ENCODE measurements at places on chromosomes 7 and 10.
A peak's percentile ranks its signal among the peaks of the same experiment; 100 is the strongest.

GRCh38 chr10:132533571-132534260 is 3.9 kb upstream of the INPP5A start:
- DNase-seq = no peak

DNA sequence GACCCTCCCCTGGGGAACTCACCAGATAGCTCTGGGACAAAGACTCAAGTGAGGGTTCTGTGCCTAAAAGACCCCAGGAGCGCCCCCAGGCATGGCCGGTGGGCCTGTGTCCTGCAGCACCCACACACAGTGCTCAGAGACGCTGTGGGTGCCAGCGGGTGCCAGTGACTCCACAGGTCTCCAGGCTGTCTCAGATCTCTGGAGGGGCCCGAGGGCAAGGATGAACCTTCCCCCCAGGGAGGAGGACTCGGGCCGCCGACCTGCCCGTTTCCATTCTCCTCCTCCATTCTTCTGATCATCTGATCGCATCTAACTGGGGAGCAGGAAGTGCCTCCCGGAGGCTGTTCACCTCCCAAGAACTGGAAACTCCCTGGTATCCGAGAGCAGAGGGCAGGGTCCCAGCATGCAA is 980 bp downstream of the ADAM8 start:
- DNase-seq = no peak

- no peak for DNase-seq
These were observed 241.6 kb upstream of the TCERG1L start for GRCh38 chr10:131553121-131553520.

DNA sequence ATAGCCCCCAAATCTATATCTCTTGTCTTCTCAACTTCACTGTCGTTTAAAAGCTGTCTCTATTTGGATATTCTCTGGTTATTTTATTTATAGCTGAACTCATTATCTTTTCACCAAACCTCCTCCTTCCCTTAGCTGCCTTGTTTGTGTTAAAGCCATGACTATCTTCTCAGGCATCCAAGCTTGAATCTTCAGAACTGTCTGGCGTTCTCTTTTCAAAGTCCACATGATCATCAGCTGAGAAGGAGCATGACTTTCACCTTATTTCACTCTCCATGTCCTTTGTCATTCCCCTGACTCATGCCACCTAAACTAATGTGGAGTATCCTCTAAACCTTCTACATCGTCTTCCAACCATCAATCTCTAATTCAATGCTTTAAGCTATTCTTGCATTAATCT is 5.7 kb upstream of the GLCCI1 start:
- DNase-seq = no peak

GRCh38 chr10:76082232-76082631 is 650.8 kb downstream of the LRMDA start:
- no peak for DNase-seq

DNA sequence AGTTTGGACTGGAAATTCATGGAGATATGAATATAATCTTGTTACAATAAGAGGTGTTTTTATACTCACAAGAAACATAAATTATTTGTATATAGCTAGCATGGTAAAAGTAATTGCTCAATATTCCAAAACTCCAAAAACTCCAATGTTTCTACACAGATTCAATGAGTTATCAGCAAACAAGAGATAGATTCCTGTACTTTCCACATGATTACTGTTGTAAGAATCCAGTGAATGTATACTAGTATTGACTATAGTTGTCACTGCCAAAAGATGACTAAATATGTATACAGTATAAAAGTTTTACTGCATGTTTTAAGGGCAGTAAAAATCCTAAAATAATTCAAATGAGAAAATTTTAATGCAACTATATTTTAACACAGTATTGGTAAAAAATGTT is 10.7 kb downstream of the ATOH7 start:
- DNase-seq = no peak

DNA sequence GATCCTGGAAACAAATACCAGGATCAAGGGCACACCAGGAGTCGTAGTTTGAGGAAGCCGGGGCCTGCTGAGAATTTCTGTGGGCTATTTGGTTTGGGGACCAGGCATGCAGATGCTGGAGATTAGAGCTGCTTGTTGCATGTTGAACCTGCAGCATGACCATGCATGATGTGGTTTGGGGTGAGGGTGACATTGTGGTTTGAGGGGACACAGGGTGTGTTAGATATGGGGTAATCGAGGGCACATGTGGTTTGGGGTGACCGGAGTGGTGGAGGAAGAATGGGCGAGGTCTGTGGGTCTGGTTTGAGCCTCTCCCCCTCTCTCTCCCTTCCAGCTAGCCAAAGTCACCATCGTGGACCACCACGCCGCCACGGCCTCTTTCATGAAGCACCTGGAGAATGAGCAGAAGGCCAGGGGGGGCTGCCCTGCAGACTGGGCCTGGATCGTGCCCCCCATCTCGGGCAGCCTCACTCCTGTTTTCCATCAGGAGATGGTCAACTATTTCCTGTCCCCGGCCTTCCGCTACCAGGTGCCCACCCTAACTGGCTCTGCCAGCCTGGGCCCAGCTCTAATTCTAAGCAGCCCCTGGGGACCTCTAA is 10.2 kb downstream of the NOS3 start:
- no peak for DNase-seq

DNA sequence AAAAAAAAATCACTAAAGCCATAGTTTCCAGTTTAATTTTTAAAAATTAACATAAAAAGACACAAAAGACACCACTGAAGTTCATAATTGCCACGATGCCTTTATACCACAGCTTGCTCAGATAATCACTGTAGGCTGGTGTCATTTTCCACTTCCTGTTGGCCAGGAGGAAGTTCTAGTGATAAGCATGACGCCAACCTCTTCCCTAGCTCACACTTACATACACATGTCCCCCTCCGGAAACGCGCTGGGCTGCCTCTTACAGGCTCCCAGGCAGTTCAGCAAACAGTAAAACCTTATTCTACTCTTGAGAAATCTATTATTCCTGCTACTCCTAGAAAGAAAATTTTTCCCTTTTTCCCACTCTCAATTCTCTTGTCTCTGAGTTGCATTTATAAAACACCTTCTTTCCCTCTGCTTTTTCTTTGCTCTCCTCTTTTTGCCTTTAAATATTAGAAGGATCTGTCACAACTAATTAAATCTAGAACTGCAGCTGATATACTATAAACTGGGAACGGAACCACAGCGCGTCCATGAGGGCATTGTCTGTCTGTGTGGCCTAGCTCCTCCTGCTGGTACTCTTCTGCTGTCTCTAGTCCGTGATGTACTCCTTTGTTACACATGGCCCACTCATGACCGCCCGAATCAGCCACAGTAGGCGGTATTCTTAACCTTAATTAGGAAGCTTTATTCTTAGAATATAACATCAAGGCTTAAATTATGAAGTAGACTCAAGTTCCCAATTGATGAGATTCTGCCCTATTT is 664.9 kb downstream of the CNTNAP2 start:
- DNase-seq = no peak

DNA sequence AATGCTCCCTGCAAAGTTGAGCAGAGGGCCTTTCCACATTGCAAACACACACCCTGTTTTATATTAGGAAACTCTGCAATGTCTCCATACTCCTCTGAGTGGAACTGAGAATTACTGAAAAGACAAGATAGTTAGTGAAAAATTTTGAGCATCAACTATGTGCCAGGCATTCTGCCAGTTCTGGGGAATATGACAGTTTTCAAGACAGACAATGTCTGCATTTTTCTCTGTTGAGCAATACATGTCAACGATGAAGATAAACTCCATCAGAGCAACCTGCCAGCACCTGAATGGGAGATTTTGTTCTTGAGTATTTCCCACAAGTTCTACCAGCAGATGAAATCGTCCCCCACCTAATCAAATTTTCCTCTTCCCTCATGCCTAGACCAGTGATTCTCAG is 203.4 kb upstream of the BMPER start:
- DNase-seq = no peak

- no peak for DNase-seq
These were observed 21.4 kb upstream of the VOPP1 start for GRCh38 chr7:55593515-55594318.

DNA sequence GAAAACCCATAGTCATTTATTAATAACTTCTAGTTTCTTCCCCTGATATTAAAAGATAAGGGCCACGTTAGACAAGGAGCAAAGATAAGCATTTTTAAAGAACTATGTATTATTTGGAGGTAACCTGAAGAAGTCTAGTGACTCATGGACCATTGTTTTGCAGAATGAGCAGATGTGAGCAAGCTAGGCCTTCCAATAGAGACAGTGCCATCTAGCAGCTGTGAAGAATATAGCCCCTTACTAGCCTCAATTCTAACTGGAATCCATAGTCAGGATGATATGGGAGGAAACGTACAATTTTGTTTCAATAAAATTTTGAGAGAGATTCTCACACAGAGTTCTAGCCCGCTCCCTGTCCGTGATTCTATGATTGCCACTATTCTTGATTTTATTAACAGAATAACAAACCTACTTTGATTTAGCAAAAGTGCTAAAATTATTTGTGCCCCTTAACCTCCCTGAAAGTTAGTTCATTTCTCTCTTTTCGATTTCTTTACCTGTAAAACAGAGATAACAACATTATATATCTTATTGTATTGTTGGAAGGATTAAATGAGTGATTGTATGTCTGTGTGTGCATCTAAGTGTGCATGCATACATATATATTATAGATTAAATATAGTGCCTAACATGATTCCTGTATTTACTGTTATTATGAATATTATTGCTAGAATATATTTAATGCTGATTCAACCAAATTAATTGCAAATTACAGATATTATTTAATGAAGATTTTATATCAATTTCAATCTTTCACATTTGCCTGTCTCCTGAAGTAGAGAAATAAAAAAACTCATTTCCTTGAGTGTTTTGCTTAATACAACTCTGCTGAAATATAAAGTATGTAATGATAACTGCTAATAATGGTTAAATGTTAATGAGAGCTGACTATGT is 22.7 kb downstream of the FAM237B start:
- DNase-seq = peak; percentile 42

DNA sequence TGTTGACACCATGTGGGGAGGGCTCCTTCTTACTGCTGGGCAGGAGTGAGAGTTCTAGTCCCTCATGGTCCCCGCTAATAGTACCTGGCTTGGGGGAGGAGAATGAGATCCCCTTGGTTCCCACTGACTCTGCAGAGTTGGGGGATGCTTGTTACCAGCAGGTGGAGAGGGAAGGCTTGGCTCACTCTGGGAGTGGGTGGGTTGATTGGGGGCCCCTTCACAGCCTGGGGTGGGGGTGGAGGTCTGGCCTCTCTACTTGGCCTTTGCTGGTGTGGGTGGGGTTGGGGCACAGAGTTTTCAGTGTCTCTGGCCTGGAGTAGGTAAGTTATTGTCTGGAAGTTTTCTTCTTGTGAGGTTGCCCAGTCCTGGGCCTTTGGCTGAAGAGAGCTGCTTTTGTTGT is 31.9 kb downstream of the ADCY1 start:
- DNase-seq = no peak

DNA sequence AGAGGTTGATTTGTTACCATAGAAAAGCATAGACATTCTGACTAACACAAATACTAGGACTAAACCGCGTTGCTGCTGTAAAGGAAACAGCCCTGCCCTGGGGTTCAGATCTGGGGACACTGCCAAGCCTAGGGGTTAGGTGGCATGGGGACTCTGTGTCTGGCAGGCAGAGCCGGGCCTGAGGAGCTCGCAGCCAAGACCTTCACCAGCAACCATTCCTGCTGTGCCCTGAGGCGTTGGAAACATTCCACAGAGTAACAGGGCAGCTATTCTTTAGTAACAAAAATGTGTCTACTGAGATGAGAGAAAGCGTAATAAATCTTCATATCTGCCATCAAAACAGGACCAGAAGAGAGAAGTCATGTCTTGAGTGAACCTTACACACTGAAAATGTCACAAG is 280.5 kb downstream of the POM121L12 start:
- no peak for DNase-seq

GRCh38 chr10:69340695-69341094 is 62.4 kb downstream of the HK1 start:
- no peak for DNase-seq

GRCh38 chr10:26499426-26499825 is 61.3 kb downstream of the APBB1IP start:
- no peak for DNase-seq

GRCh38 chr10:62045765-62046521 is 144.4 kb downstream of the ARID5B start:
- no peak for DNase-seq

- no peak for DNase-seq
These were observed 235.1 kb upstream of the CELF2 start for GRCh38 chr10:10782603-10783002.

DNA sequence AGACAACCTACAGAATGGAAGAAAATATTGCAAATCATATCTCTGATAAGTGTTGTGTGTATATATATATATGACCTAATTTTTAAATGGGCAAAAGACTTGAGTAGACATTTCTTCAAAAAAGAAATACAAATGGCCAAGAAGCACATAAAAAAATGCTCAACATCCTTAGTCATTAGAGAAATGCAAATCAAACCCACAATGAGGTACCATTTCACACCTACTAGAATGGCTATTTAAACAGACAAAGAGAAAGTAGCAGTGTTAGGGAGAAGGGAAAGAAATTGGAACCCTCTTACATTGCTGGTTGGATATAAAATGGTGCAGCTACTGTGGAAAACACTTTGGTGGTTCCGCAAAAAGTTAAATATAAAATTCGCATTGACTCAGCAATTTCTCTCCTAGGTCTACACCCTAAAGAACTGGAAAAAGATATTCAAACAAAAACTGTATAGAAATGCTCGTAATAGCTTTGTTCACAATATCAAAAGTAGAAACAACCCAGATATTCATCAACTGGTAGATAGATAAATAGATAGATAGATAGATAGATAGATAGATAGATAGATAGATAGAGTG is 16.3 kb downstream of the ACSL5 start:
- DNase-seq = no peak

GRCh38 chr10:35667270-35667889 is 25.3 kb upstream of the FZD8 start:
- DNase-seq = no peak

DNA sequence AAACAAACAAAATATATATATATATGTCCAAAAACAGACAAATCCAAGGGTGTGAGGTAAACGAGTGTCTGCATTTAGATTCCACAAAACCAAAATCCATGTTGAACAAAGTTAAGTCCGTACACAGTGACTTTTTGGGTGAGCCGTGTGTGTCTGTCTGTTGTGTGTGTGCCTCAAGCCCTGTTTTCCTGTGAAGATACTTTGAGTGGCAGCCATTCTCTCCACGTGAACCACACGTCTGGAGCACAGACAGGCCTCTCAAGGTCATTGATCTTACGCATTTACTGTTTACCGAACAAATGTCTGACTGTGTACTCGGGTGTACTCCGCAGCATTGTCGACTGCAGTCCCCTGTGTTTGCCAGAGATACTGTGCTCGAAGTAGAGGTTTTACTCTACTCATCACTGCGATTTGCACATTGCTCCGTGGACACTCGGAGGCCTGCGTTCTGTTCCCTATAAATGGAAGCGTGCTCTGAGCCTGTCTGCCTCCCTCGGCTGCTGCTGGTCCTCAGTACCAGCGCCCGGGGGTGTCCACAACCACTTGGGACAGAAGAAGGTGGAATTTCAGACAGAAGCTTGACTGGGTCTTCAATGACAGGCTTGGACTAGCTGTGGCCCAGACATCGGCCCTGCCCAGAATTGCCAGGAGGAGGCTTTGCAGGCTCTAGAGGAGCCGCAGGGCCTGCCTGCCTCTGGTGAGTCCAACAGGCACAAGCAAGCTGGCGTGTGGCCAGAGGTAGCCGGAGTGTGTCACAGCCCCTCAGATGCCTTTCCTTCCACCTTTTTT is 22.1 kb downstream of the CYP17A1 start:
- no peak for DNase-seq

GRCh38 chr10:118562851-118563250 is 32.6 kb downstream of the PRLHR start:
- DNase-seq = no peak

GRCh38 chr7:34772296-34772938 is 114.4 kb downstream of the NPSR1 start:
- no peak for DNase-seq
